ENCODE measurements at places on chromosomes 12 and 14.

DNA sequence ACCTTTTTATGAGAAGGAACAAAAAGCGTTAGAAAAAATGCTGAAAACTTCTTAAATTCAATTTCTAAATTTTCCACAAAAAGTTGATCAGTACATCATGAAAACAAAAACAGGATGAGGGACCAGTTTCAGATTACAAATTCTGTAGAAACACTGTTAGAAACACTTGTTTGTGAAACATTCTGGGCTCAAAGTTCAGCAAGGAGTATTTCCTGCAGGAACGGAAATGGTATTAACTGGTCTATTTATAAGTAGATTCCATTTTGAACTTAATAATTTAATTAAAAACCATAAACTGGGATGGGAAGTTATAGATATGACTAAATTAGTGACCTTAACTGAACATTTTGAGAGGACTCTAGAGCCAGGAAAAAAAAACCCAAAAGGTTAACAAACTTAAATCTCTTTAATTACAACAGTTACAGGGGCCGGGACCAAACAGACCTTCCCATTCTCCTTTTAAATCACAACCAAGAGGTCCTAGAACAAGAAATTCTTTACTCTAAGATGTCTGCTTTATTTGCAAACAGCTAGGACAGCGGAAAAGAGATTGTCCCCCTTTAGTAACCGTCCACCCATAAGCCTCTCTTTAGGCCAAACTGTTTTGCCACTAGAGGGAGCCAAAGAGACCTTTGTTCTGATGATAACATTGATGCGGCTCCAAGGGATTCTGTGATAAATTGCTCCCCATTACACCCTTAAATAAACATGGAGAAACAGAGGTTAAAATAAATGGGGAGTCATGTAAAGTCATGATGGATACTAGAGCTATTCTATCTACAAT, 69.0 kb upstream of the RERGL start:
- DNase-seq, result no peak

GRCh38 chr14:68506021-68506644, 286.7 kb downstream of the ZFP36L1 start:
- no peak for DNase-seq

- DNase-seq, result no peak
Measured at GRCh38 chr12:3684449-3685051, 68.4 kb downstream of the CRACR2A start.

DNA sequence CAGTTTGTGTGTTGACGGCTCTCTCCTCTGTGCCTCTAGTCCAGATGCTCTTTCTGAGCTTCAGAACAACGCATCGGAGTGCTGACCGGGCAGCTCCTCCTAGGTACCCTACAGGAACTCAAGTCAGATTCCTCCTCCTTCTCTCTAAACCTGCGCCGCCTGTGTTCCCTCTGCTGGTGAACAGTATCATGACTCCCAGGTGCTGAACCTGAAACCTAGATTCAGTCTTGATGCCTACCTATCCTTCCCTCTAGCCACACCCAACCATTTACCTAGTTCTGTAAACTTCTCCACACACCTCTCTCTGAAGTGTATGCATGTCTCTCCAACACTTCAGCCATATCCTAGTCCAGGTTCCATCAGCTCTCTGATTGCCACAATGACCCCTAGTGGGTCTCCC, 112.7 kb downstream of the EFCAB11 start:
- DNase-seq, result no peak

- DNase-seq, result no peak
Measured at GRCh38 chr12:5905757-5906156, 39.3 kb downstream of the ANO2 start.

DNA sequence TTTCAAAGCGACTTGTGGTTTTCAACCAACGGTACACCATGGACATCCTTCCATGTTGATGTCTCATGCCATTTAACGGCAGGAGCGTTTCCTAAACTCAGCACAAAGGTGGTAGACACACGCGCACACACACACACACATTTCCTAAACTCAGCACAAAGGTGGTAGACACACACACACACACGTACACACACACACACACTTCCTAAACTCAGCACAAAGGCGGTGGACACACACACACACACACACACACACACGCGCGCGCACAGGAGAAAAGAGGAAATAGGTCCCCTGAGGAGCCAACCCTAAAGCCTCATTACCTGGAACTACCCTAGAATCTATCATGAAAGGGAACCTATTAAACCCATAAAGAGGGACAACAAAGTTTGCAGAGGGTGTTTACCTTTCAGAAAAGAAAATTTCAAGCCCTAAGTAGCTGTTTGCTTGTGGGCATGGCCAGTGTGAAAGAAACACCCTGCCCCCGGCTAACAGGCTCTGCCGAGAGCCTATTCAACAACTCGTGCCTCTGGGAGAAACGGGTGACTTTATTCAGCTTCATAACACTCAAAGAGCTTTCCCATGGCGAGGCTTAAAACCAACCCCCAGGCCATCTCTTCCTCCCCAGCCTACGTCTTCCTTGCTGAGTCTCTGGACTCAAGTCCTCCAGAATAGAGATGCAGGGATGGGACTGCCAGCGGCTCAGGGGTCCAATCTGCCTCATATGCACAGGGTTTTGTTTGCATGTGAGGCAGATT, 31.8 kb downstream of the SLC8B1 start:
- no peak for DNase-seq

DNA sequence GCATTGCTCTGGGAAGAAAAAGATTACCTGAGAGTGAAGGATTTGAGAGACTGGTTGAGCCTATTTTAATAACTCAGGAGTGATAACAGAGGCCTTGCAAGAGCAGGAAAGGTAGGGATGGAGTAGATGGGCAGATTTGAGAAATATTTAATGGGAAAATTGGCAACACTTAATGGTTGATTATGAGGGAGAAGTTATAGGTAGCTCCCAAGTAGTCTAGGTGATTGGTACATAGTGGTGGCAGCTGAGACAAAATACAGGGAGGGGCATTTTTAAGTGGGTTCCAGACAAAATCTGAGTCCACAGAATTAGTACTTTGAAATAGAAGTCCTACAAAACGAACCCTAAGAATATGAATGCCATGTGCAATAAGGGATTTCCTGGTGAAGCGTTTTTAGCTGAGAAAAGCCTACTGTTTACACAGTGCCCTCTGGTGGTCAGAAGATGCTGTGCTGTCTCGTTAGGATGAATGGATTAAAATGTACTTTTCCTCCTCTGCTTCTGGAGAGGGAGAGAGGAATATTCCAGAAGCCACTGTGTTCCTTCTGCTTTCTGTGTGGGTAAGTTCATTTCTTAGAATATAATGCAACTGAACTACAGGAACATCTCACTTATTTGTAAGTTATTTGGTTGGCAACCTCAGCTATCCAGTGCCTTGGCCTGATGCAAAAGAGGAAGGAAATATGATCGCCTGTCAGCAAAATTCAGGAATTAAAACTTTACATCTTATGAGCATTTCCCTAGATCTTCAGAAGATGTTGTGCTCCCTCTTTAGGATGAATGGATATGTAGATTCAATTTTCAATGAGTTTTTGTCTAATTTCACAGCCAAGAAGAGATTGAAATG, 6.5 kb downstream of the ZBTB1 start:
- peak; percentile 49 for DNase-seq

GRCh38 chr12:39574785-39575497, 44.7 kb downstream of the ABCD2 start:
- no peak for DNase-seq

GRCh38 chr14:58994130-58994529, 194.3 kb upstream of the DAAM1 start:
- no peak for DNase-seq

DNA sequence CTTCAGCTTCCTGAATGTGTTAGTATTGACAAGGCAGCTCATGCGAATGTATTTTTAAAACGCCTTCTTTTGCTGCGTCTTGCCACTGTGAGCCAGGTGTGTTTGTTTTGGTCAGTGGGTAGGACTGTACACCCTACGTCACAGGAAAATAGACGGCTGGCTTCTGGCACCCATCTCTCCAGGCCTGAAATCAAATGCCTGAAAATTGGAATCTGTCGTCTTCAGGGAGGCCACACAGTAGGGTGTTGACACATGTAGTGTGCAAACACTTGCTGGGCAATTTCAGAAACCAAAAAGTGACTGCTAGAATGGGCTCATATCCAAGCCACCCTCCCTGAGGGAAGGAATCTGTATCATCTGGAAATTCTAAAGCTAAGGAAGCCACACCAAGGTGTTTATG, 209.3 kb downstream of the TTC8 start:
- no peak for DNase-seq

GRCh38 chr12:98401427-98401826, 114.0 kb upstream of the TMPO start:
- DNase-seq, result no peak

DNA sequence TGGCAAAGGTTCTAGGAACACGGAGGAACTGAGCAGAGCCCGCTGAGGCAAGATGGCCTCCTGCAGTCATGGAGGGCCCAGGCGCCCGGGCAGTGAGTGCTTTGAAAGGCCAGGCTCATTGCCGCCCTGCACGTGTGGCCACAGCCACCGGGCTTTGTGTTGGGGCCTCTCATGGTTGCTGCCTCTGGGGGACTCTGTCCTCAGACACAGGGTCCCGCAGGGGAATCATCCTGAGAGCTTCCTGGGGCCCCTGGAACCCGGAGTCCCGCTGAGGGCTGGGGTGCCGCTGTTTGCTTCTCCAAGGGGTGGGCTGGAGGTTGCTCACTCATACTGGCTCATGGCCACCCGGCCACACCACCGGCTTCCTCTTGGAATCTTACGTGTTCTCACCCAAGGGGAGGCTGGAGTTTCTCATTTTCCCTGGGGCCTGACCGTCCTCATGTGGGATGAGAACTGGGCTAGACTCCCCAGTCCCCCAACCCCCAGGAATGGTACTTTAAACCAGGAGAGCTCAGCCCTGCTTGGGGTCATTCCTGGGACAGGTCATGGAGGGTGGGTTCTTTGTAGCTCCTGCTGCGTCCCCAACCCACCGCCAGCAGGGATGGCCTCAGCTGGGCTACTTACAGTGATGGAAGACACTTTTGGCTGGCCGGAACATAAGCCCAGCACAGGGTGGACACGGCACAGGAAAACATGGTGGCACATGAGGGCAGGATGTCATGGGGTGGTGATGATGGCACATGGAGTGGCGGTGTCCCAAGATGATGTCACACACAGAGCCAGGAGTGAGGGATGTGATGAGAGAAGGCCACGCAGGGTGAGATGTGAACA, 21.1 kb upstream of the LRTM2 start:
- no peak for DNase-seq

GRCh38 chr14:80705241-80705980, 236.1 kb downstream of the CEP128 start:
- no peak for DNase-seq

- DNase-seq, result peak; percentile 63
Measured at GRCh38 chr14:102594514-102595175, 2.2 kb downstream of the RCOR1 start.

- DNase-seq, result no peak
Measured at GRCh38 chr14:33035416-33036194, 96.9 kb downstream of the NPAS3 start.

- DNase-seq, result no peak
Measured at GRCh38 chr12:124893792-124894516, 20.5 kb downstream of the UBC start.

DNA sequence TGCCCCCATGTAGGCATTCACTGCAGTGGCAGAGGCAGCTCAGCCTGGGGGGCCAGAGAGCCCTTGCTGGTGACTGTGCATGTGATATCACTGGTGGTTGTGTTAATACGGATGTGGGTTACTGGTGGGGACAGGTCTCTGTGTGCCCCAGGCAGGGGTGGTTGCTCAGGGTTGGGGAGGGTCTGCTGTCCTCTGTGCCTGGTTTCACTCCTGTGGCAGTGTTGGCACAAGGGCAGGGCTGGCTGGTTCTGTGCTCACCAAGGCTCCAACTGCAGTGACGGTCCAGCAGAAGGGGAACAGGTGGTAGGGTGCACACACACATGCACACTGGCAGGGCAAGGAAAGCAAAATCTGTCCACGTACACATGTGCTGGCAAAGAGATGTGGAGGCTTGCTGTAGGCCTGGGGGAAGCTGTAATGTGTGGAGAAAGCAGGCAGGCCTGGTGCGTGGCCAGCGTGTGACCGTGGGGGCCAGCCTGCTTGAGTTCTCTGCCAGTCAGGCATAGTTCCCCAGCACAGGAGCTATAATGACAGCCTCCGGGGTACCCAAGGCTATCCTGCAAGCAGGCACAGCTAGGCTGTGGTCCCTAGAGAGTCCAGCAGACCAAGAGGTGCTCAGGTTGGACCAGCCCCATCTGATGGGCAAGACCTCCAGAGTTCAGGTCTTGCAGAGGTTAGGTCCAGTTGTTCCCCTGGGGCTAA, 254.6 kb downstream of the FBXL14 start:
- no peak for DNase-seq

DNA sequence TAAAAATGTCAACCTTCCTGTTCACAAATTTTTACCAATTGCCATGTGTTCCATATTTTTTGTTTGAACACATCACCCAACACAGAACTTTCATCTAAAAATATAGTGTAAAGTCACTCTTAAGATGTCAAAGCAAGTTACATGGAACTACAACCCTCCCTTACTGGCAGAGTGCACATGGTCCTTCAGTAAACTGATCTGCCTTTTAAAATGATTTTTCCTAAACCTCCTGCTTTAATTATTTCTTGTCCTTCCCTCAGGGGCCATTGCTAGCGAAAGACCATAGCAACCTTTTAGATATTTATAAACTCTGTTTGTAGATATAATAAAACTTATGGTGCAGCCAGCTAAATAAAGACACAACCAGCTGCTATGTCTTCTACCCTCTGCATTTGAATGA, 255.2 kb upstream of the FAR2 start:
- DNase-seq, result no peak

- DNase-seq, result no peak
Measured at GRCh38 chr12:45289245-45290215, 73.6 kb downstream of the ANO6 start.

- DNase-seq, result no peak
Measured at GRCh38 chr14:34722723-34723545, 8.5 kb upstream of the CFL2 start.

GRCh38 chr14:56026506-56026905, 91.7 kb upstream of the PELI2 start:
- DNase-seq, result no peak

- no peak for DNase-seq
Measured at GRCh38 chr12:70485704-70486103, 119.6 kb downstream of the KCNMB4 start.

DNA sequence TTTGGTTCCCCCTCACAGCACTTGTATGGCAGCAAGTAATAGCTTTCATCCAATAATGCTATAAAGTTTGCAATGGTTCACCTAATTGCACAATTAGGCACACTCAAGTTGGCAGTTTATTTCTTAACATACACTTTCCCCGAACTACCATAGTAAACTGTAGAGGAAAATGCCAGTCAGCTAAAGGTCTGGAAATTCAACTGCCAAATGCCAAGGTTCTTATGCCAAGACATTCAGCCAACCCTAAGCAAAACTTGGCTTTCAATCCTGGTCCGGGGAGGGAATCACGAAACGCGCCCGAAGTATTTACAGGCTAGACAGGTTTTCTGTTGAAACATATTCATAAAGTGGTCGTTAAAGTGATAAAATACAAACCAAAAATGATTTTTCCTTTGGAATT, 1512.4 kb upstream of the FLRT2 start:
- DNase-seq, result no peak

GRCh38 chr12:3275171-3276041, 198.2 kb downstream of the TSPAN9 start:
- DNase-seq, result no peak
